ENCODE measurements at places on chromosomes 16 and 17.

DNA sequence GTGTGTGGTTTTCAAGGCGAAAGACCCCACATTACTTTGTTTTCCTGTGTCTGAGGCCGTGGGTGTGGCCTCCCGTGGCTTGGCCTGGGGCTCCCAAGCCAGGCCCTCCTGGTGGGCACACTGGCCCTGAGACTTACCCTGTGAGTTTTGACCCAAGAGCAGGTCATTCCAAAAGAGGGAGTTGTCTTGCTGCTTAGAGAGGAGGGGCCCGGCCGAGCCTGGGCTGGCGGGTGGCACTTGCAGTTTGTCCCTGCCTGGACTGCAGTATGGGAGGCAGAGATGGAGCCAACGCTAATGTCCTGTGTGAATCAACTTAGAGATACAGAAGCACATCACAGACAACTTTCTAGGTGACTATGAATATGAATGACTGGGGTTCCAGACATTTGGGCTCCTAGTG lies 22.7 kb downstream of the PLEKHG4 start:
- no peak for DNase-seq

DNA sequence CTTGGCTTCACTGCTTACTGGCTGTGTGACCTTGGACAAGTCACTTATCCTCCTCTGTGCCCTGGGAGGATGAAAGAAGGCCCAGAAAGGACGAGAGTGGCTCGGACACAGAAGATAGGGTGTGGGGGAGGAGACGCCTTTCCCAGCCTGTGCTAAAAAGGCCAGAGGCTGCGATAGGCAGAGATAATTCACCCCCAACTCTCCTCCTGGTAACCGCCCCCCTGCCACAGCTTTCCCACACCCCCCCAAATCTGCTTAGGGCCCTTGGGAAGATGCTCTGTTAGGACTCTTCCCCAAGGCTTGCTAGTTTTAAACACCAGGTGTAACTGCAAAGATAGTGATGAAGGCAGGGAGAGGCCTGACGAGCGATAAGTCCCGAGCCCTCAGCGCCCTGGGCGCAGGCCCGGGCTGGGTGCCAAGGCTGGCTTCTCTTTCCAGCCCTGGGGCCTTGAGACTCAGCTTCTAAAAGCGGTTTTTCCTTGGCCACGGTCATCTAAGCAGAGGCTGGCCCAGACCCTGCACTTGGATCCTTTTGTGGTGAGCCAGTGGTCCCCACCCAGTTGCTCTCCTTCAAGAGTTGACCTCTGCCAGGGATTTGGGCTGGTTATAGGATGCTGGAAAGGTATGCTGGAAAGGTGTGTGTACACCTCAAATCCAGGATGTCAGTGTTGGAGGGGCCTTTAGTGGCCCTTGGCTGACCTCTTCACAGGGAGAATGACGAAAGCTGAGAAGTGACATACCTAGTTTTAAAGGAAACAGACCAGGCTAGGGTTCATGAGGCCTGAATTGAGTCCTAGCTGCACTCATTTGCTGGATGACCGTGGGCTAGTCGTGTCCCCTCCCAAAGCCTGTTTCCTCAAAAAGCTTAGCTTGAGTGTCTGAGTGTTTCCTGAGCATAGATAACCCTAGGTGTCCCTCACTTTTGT lies 3.4 kb upstream of the PPP1R9B start:
- no peak for DNase-seq

DNA sequence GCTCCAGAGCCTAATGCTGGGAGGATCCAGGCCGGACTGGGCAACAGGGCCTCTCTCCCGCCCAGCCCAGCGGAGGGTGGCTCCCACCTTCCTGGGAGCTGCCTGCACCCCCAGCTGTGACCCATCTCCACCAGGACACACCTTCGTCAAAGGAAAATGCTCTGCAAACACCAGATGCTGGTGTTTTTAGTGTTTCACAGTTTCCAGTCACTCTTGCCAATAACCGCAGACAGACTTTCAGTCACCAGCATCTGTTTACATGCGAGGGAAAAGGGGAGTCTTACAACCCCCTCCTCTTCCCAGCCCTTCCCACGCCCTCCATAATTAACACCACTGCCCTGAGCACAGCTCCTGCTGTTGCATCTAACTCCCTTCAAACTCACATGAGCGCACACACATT lies 25.3 kb downstream of the KLHDC4 start:
- peak; percentile 61 for DNase-seq

- DNase-seq, result no peak
These were observed 50.9 kb downstream of the B9D1 start for GRCh38 chr17:19311421-19312215.
